ENCODE measurements at places on chromosomes 16 and 17. TPM values are rescaled to one million over a fixed set of nuclear protein-coding genes. Genes with fewer than 3 reads are reported as not detected.

Gene GJC1
- 3.2 TPM for total RNA-seq

Gene ALOX12B
- not detected for total RNA-seq

Gene ABCC3
- total RNA-seq = 175 TPM

Gene RAB11FIP4
- 21.8 TPM for total RNA-seq

Gene PITPNM3
- total RNA-seq = 4.0 TPM

Gene FDXR
- total RNA-seq = 5.9 TPM

Gene SLFN5
- total RNA-seq = 12.1 TPM

Gene KRT13
- not detected for total RNA-seq

Gene DPEP1
- total RNA-seq = 1.7 TPM

Gene TBC1D3I
- total RNA-seq = not detected

Gene PDILT
- total RNA-seq = not detected

Gene OR2C1
- total RNA-seq = 0.68 TPM

Gene ABCA8
- total RNA-seq = 95.4 TPM

Gene PIK3R5
- total RNA-seq = 6.4 TPM

Gene SLC4A1
- total RNA-seq = not detected

Gene PPP1R27
- total RNA-seq = not detected

Gene DNAJA2
- total RNA-seq = 65.6 TPM

Gene NXPH3
- 1.4 TPM for total RNA-seq

- DNase-seq = no peak
These were observed 28.4 kb upstream of the LONP2 start for GRCh38 chr16:48215738-48216137.

- DNase-seq = no peak
These were observed 132.2 kb upstream of the HS3ST2 start for GRCh38 chr16:22681554-22682291.

DNA sequence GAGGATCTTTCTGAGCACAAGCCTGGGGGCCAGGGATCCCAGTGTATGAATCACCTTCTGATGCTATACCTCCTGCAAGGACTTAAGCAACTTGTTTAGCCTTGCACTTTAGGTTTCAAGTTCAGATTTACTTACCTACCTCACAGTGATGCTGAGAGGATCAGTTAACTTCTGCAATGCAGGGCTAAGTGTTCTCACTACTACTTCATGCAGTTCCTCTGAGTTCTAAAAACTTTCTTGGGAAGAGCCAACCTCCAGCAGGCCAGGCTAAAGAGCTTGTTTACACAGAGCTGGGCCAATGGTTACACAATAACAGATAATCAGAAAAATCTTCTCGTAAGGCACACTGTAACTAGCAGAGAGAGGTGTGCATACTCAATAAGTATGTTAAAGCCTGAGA, 13.0 kb downstream of the VEZF1 start:
- no peak for DNase-seq

- DNase-seq = peak; percentile 96
These were observed 1.7 kb downstream of the MAP2K3 start for GRCh38 chr17:21286066-21286770.

GRCh38 chr16:3654249-3654991, at the start of gene DNASE1:
Gene DNASE1, plus strand, starts transcription at chr16:3654691. Its CDS starts 683 bp downstream, at chr16:3655374.
- peak; percentile 70 for DNase-seq

- DNase-seq = peak; percentile 92
These were observed 6.9 kb downstream of the MYCBPAP start for GRCh38 chr17:50514936-50515702.

- no peak for DNase-seq
These were observed 65.5 kb upstream of the DOC2B start for GRCh38 chr17:246851-247421.

- DNase-seq = peak; percentile 51
These were observed 4.8 kb downstream of the IL4R start for GRCh38 chr16:27318392-27319256.

- DNase-seq = no peak
These were observed 483.1 kb upstream of the ERCC4 start for GRCh38 chr16:13436641-13437412.

GRCh38 chr16:71296584-71297340, 7.6 kb upstream of the CMTR2 start:
- no peak for DNase-seq

DNA sequence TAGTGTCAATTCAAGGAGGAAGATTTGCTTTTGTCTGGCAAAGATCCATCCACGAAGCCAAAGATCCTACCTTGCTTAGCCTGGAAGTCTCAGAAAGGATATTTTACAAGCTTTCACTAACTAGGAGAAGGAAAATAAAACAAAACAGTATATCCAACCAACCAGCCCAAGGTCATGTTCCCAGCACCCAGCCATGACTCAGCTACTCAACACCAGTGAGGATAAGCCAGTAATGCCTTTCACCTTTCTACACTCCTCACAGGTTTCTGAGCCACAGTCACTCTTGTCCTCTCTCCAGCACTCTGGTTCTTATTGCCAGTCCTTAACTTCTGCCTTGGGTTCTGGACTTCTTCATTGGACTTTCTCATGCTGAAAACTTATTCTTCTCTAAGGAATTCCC, 116.2 kb downstream of the CDH11 start:
- no peak for DNase-seq

GRCh38 chr16:84059946-84060901, 17.6 kb upstream of the SLC38A8 start:
- no peak for DNase-seq

DNA sequence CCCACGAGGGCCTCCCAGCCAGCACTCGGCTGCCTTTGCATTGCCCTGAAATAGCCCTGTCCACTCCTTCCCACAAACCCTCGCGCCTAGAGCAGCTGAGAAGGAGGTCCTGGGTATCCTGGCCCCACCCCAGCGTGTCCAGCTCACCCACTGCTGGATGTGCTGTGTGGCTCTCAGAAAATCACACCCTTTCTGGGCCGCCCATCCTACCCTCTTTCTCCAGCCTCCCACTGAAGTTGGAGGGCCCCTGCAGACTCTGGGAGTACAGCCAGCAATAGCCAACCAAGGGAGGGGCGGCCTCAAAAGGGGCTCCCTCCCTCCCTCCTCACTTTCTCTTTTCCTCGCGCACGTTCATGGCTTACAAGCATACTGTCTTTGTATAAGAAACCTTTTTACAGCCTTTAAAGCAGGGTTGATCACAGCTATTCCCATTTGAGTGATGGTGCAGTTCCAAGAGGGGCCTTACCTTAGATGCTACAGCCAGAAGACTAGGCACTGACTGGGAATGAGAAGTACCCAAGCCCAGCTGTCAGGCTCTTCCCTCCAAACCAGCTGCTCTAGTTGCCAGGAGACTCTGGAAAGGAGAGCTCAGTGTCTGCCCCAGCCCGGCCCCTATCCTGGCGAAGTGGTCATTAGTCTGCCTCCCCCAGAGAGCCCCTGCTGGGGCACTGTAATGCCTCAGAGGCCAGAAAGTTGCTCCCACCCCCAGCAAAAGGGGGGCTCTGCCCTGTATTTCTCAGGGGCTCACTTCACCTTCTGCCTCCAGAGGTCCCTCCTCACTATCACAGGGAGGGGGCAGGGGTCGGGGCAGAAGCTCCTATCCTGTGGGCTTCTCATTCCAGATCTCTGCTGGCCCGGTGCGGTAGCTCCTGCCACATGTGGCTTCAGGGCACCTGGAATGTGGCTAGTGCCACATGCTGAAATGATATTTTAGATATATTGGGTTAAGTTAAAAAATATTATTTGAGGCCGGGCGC, 38.1 kb downstream of the DCAKD start:
- DNase-seq = no peak

GRCh38 chr17:82929011-82929622, 89.3 kb upstream of the ZNF750 start:
- no peak for DNase-seq

- no peak for DNase-seq
These were observed 5.9 kb downstream of the MEOX1 start for GRCh38 chr17:43655693-43656255.

- peak; percentile 12 for DNase-seq
These were observed 428.4 kb downstream of the MAF start for GRCh38 chr16:79171931-79172705.

DNA sequence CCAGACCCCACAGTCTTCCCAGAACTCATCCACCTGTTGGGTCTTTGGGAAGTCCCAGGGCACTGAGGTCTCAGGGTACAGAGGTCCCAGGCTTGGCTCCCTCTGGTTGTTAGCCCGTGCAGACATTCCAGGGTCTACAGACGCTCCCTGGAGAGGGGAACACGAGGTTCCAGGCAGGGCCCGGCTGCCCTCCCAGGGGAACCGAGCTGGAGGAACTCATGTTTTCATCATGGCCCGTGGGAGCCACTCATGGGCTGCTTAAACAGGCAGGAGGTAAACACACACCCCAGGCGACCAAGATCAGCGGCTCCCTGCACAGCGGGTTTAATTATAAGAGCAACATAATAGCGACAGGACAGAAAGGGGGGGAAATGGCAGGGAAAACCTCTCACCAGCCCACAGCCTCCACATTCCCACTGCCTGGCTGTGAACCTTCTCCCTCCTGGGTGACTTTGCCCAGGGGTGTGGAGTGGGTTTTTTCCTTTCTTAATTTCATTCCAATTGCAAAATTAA, 36.5 kb downstream of the TRARG1 start:
- DNase-seq = no peak

GRCh38 chr17:13576661-13577526, 24.8 kb downstream of the HS3ST3A1 start:
- no peak for DNase-seq

DNA sequence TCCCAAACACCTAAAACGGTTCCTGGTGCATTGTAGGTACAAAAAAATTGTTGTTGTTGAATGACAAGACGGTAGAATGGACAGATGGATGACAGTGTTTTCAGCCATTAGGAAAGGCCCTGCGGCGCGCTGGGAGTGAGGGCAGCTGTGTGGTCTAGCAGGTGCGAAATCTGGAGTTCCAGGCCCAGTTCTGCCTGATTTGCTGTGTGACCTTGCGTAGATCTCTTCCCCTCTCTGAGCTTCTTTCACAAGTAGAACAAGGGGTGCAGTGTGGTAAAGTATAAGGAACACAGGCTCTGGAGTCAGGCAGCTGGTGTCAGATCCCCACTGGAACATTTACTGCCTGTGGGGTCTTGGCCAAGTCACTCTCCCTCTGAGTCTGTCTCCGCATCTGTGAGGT, 25.3 kb downstream of the SPNS2 start:
- DNase-seq = no peak

DNA sequence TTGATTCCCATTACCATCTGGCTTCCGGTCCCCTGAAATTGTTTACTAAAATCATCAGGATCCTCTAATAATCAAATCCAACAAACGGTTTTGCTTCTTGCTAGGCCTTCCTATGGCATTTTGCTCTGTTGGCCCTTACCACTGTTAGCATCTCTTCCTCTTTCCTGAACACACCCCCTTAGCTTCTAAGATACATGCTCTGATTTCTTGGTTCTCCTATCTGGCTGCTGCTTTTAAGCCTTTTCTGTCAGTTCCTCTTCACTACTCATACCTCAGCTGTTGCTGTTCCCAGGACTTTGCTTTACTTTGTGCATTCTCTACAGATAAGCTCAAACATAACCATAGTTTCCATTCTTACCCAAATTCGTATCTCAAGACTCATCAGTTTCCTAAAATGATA, 11.4 kb downstream of the CAPNS2 start:
- DNase-seq = no peak

- DNase-seq = no peak
These were observed 21.0 kb downstream of the PMM2 start for GRCh38 chr16:8818504-8819270.

DNA sequence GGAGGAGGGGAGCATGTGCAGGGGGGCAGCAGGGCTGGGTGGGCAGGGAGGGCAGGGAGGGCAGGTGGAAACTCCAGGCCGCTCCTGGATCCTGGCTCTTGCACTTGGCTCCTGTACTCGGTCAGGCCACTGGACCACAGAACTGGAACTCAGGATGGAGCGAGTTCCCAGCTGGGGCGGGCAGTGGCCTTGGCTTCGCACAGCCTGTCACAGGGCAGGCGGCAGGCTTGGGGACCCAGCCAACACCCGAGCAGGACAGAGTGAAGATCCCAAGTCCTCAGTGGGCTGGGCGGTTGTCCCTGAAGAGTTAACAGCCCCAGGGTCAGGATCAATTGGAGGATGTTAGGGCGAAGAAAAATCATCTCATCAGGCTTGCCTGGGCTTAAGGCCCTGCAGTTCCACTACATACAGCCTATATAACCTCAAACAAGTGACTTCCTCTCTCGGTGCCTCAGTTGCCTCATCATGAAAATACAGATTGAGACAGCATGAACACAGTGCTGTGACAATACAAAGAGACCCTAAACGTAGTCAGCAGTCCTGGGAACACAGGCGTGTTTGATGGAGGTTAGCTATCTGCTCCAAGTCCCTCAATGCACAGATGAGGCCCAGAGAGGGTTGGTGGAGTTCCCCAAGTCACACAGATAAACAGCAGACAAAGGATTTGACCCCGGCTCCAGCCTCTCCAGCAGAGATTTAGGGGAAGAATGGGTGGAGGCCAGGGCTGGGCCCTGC, 21.9 kb downstream of the ZNF423 start:
- peak; percentile 15 for DNase-seq

Data from thyroid gland (tissue), 4 donors.